ENCODE measurements at places on chromosomes 3 and 15. TPM values are rescaled to one million over a fixed set of nuclear protein-coding genes. Genes with fewer than 3 reads are reported as not detected.

GOLGA6L25 gene
- polyA plus RNA-seq, result not detected

LMCD1 gene
- 217 TPM for polyA plus RNA-seq

GOLGA8M gene
- polyA plus RNA-seq, result 2.8 TPM

ACKR2 gene
- 0.31 TPM for polyA plus RNA-seq

SLC35G2 gene
- 16.4 TPM for polyA plus RNA-seq

FBLN2 gene
- 10.2 TPM for polyA plus RNA-seq

WNT5A gene
- 1.1 TPM for polyA plus RNA-seq

POLQ gene
- polyA plus RNA-seq, result 0.22 TPM

SAMMSON gene
- not detected for polyA plus RNA-seq

LYZL4 gene
- not detected for polyA plus RNA-seq

MYO5C gene
- polyA plus RNA-seq, result 14.5 TPM

IL17RE gene
- polyA plus RNA-seq, result 6.4 TPM

CFAP161 gene
- polyA plus RNA-seq, result 0.56 TPM

IGSF10 gene
- 0.56 TPM for polyA plus RNA-seq

PCLAF gene
- 1.0 TPM for polyA plus RNA-seq

PIK3R4 gene
- 11.0 TPM for polyA plus RNA-seq

MEX3B gene
- 0.58 TPM for polyA plus RNA-seq

PROK2 gene
- polyA plus RNA-seq, result 14.8 TPM

DAZL gene
- not detected for polyA plus RNA-seq

GOLGA6L6 gene
- not detected for polyA plus RNA-seq

WDR93 gene
- polyA plus RNA-seq, result not detected

GOLGA6C gene
- not detected for polyA plus RNA-seq

DNASE1L3 gene
- 4.9 TPM for polyA plus RNA-seq

CYP8B1 gene
- not detected for polyA plus RNA-seq

LRRC2 gene
- polyA plus RNA-seq, result 0.58 TPM

FYTTD1 gene
- 14.0 TPM for polyA plus RNA-seq

OR4M2 gene
- not detected for polyA plus RNA-seq

REC114 gene
- polyA plus RNA-seq, result not detected

DLL4 gene
- polyA plus RNA-seq, result 14.5 TPM

TMOD2 gene
- 1.2 TPM for polyA plus RNA-seq

SPTSSB gene
- polyA plus RNA-seq, result 1.1 TPM

CFAP100 gene
- polyA plus RNA-seq, result not detected

PPP1R2 gene
- 19.8 TPM for polyA plus RNA-seq

SOX2 gene
- 0.14 TPM for polyA plus RNA-seq

FAM107A gene
- 61.3 TPM for polyA plus RNA-seq

NEK10 gene
- 0.07 TPM for polyA plus RNA-seq

MON1A gene
- 5.1 TPM for polyA plus RNA-seq

GP9 gene
- not detected for polyA plus RNA-seq

CDHR4 gene
- not detected for polyA plus RNA-seq

NUP210 gene
- polyA plus RNA-seq, result 4.5 TPM

ARNT2 gene
- polyA plus RNA-seq, result 1.5 TPM

ANKRD63 gene
- polyA plus RNA-seq, result not detected

MRPS25 gene
- polyA plus RNA-seq, result 47.4 TPM

CPEB1 gene
- polyA plus RNA-seq, result 0.48 TPM

ARL14 gene
- polyA plus RNA-seq, result 3.3 TPM

SENP5 gene
- 3.7 TPM for polyA plus RNA-seq

NPAP1 gene
- 0.03 TPM for polyA plus RNA-seq

HYKK gene
- polyA plus RNA-seq, result 3.9 TPM

PPARG gene
- polyA plus RNA-seq, result 218 TPM

BNC1 gene
- 0.05 TPM for polyA plus RNA-seq

VIPR1 gene
- 6.9 TPM for polyA plus RNA-seq

CP gene
- 2.5 TPM for polyA plus RNA-seq

CCRL2 gene
- 5.5 TPM for polyA plus RNA-seq

PLD1 gene
- polyA plus RNA-seq, result 11.9 TPM

CRTC3 gene
- polyA plus RNA-seq, result 24.0 TPM

GAP43 gene
- 0.38 TPM for polyA plus RNA-seq

TM4SF18 gene
- 5.4 TPM for polyA plus RNA-seq

SUSD5 gene
- polyA plus RNA-seq, result 0.13 TPM

Measured in adipose tissue (tissue), 3 donors.